Thoracic aorta (tissue), 2 donors: ENCODE measurements at places on chromosomes 5 and 9.

- no peak for DNase-seq
These were observed 14.2 kb upstream of the NRARP start for GRCh38 chr9:137316012-137316981.

DNA sequence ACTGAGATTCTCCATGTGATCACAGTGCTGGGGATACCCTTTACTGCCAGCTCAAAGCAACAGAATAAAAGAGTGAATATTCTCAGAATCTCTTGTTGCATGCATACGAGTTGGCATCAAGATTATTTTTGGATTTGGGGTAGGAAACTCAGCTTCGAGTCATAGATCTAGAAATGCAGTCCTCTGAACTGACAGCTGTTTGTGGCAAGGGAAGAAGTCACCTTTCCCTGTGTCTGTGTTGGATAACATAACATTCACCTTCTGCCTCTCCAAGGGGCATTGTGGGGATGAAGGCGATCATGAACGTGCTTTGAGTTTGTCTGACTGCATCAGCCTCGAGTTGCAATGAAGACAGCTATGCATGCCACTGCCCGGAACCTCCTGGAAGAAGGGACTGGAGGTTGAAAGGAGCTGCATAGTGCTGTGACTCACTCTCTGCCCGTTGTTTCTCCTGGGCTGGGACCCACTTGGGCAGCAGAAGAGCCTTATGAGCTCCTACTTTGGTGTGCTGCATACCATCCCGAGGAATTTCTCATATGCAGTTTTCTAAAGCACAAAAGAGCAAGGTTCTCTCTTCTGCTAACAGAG is 231.7 kb downstream of the ARHGAP26 start:
- DNase-seq, result no peak

GRCh38 chr5:9230355-9230754 is 315.5 kb downstream of the SEMA5A start:
- DNase-seq, result no peak

GRCh38 chr5:170523142-170523551 is 19.3 kb downstream of the KCNIP1 start:
- DNase-seq, result no peak

- DNase-seq, result no peak
These were observed 11.1 kb upstream of the NEUROG1 start for GRCh38 chr5:135546912-135547311.

GRCh38 chr5:66963559-66963971 is 233.0 kb downstream of the CD180 start:
- no peak for DNase-seq

- no peak for DNase-seq
These were observed 80.1 kb upstream of the DMAC1 start for GRCh38 chr9:7879551-7880245.

DNA sequence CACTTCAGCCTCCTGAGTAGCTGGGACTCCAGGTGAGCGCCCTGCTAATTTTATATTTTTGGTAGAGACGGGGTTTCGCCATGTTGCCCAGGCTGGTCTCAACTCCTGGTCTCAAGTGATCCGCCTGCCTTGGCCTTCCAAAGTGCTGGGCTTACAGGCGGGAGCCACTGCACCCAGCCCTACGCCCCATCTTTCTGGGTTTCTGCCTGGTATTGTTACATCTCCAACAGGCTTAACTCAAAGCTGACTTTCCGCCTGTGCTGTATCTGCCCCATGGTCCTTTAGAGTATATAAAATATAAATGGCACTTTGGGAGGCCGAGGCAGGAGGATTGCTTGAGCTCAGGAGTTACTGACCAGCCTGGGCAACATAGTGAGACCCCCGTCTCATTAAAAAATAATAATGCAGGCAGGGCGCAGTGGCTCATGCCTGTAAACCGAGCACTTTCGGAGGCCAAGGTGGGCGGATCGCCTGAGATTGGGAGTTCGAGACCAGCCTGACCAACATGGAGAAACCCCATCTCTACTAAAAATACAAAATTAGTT is 36.5 kb upstream of the GLDC start:
- DNase-seq, result no peak

DNA sequence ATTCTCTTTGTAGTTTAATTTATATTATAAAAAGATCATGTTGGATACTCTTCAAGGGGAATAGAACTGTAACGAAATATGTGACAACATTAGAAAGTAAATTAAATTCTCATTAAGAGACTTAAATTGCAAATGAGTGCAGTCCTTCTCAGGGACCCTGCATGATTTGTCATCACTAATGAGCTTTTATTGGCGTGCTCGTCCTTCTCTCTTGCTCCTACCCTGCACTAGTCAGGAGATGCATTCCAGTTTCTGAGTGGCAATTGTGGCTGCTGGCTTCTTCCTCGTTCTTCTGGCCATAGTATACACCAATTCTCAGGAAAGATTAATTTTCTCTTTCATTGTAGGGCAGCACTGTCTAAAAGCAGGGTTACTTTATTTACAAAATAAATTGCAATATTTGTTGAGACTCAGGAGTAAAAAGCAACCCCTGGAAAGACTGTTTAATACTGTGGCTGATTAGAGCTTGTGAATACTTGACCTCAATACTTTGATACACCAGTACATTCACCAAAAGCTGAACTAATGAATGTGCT is 376.3 kb upstream of the CHD1 start:
- DNase-seq, result no peak

GRCh38 chr5:93570294-93571113 is 10.5 kb downstream of the NR2F1-AS1 start:
- DNase-seq, result no peak

DNA sequence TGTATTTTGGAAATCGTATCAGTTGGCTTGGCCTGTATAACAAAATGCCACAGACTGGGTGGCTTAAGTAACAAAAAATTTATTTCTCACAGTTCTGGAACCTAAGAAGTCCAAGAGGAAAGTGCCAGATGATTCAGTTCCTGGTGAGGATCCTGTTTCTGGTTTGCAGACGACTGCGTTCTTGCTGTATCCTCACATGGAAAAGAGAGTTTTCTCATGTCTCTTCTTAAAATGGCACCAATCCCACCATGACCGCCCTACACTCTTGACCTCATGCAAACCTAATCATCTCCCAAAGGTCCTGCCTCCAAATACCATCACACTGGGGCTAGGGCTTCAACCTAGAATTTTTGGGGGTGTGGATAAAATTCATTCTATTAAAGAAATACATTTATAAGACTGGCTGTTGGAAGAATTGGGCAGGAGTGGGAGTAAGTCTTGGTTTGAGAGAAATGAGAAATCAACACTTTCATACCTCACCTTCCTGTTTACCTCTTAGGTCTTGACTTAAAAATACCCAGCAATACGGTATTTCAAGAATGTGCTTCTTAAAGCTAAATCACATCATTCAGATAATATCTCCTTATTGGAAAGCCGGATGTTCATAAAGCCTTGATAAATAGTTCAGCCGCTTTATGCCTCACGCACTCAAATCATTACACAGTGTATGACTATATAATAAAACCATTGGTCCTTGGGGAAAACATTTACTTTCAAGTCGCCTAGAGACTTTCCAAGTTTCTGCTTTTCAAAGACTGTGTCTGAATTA is 28.7 kb downstream of the PTTG1 start:
- DNase-seq, result no peak

GRCh38 chr9:20988671-20989315 is 42.6 kb downstream of the HACD4 start:
- DNase-seq, result no peak

DNA sequence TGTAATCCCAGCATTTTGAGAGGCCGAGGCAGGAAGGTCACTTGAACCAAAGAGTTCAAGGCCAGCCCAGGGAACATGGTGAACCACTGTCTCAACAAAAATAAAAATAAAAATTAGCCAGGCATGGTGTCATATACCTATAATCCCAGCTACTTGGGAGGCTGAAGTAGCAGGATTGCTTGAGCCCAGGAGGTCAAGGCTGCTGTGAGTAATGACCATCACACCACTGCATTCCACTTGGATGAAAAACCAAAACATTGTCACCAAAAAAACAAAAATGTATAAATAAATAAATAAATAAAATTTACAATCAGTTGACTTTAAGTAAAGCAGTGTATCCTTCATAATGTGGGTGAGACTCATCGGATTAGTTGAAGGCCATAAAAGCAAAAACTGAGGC is 541.4 kb downstream of the CSNK1G3 start:
- no peak for DNase-seq

- DNase-seq, result no peak
These were observed 6.8 kb downstream of the ABCA1 start for GRCh38 chr9:104921067-104921741.
